Activated CD4-positive, alpha-beta T cell treated with anti-CD3 and anti-CD28 coated beads, Interleukin-2, Interleukin-4, amounts not matched to agents 100 ng/mL and 50 ng/mL, durations not matched to agents 16 hours and 8 hours (primary cell): ENCODE measurements at places on chromosomes 7 and 10.

DNA sequence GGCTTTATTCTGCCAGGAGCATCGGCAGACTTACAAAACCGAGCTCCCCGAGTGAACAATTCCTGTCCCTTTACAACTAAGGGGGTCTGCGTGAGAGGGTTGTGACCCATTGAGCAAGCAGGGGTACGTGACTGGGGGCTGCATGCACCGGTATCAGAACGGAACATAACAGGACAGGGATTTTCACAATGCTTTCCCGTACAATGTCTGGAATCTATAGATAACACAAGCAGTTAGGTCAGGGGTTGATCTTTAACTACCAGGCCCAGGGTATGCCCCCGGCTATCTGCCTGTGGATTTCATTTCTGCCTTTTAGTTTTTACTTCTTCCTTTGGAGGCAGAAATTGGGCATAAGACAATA is 38.1 kb upstream of the GSDME start:
- DNase-seq = no peak

DNA sequence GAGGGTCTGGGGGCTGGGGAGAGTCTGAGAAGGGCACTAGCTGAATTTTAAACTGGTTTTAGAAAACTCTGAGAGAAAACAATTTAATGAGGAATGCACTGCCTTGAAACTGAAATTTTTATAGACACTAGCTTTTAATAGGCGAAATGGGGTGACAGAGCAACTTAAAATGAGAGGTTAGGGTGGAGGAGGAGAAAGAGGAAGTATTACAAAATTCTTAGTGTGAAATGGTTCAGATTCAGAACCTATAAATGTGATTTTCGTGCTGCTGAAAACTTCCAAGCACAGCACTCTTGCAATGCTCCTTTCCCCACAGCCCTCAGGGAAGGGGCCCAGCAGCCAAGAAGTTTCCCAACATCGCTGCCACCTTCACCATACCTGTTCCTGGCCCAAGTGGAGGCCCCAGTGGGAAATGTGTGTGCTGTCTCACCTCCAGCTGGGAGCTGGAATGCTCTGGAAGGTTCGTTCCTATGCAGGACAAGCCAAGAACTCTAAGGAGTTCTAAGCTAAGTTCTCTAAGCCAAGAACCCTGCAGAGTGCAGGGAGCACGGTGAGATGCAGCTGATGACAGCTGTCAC is 60.0 kb downstream of the ATXN7L1 start:
- no peak for DNase-seq

GRCh38 chr7:132464740-132465139 is 111.5 kb downstream of the PLXNA4 start:
- DNase-seq = no peak

- peak; percentile 98 for DNase-seq
Measured at GRCh38 chr10:68901105-68901927, at the start of gene DDX50. Gene DDX50, plus strand, starts transcription at chr10:68901315. Its CDS starts 70 bp downstream, at chr10:68901385.

GRCh38 chr7:141294143-141294829 is 220.4 kb downstream of the TMEM178B start:
- no peak for DNase-seq

DNA sequence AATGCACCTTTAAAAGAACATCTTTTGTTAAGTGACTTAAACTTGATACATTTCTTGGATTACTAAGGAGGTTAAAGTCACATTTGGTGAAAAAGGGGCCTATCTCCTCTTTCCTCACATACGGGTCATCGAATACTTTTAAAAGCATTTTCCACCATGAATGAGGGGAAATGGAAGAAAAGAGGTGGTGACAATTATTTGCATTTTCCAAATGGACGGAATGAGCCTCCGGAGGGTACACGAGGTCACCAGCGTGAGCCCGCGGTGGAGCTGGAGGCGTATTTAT is 1.0 kb upstream of the BMPR1A start:
- no peak for DNase-seq

GRCh38 chr10:73648975-73649829 is 6.6 kb downstream of the SYNPO2L start:
- no peak for DNase-seq

DNA sequence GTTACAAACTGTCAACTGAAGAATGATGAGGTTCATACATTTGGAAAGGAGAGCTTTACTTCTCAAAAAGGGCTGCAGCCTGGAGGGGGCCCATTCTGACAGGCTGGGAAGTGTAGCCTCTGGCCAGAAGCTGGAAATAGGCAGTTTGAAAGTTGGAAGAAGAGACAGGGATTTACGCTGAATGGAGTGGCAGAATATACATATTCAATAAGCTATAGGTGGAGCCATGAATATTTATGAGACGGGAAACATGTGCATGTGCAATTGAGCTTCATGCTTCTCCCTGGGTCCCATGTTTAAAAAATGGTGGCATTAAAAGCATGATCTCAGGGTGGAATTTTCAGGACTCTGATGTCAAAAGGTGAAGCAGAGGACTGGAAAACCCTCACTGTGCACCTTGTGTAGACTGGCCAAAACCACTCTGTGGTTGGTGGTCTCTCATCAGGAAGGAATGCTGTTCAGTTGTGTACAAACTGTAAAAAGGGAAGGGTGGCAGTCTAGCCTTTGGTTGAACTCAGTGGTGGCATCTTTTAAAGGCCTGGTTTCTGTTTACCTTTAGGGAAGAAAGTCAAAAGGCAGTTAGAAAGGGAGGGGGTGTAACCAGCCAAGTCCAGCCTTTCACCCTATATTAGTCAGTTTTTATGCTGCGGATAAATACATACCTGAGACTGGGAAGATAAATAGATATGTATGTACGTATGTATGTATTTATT is 7.2 kb upstream of the ACTR3B start:
- DNase-seq = no peak

GRCh38 chr7:25031432-25031831 is 51.5 kb upstream of the OSBPL3 start:
- no peak for DNase-seq

DNA sequence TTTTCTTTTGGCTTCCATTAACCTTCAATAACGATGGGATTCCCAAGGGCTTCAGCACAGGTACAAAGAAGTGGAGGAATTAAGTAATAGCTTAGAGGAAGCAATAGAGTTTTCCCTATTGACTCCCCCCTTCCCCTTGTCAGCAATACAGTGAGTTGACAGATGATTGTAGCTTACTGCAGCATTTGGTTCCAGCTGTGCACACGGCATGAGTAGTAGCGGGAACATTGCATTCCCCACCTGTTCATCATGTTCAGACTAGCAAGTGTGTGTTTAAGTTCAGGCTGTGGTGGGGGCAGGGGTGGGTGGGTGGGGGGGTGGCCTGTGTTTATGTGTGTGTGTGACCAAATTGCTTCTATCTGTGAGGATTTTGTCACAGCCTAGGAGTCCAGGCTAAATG is 4.6 kb upstream of the ADRA2A start:
- DNase-seq = no peak

DNA sequence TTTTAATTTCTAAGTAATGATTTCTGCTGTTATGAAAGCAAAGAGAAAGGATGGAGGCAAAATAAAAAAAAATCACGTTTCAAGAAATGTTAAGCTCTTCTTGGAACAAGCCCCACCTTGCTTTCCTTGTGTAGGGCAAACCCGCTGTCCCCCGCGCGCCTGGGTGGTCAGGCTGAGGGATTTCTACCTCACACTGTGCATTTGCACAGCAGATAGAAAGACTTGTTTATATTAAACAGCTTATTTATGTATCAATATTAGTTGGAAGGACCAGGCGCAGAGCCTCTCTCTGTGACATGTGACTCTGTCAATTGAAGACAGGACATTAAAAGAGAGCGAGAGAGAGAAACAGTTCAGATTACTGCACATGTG is 2.4 kb downstream of the ADRB1 start:
- no peak for DNase-seq

DNA sequence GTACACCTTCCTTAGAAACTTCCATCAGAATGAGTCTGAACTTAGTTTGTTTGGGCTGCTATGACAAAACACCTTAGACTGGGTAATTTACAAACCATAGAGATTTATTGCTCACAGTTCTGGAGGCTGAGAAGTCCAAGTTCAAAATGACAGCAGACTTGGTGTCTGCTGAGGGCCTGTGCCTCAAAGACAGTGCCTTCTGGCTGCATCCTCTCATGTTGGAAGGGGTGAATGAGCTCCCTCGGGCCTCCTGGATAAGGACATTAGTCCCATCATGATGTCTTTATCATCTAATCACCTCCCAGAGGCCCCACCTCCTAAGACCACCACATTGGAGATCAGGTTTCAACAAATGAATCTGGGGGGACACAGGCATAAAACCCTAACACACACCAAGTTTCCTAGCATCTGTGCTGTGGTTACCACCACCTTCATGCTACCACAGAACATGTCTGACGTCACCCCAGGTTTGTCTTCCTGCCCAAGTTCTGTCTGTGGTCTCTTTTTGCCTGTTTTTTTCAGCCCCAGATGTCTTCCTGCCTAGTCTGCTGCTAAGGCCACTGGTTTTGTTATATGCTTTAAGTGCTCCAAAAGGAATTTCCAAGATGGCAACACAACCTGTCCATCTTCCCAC is 150.9 kb upstream of the COBL start:
- DNase-seq = peak; percentile 0

DNA sequence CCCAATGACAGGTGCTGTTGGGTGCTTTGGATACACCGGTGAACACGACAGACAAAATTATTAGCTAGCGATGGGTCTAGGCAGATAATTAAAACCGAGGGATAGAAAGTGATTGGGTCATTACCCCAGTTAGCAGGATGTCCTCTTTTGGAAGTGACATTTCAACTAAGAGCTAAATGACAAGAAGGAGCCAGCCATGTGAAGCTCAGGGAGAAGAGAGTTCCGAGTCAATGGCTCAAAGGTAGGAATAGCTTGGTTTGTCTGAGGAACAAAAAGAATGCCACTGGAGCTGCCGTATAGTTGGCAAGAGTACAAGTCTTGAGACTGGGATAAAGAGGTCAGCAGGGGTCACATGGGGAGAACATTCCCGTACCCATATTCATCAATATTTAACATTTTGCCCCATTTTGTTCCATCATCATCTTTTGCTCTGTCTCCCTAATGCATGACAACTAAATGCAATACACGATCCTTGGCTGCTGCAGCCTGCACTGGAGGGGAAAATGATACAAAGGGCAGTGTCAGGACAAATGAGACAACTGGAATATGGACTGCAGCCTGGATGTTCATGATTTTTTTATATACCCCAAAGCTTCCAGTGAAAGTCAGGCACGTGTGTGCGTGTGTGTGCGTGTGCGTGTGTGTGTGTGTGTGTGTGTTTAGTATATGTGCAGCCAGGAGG is 115.7 kb downstream of the ICA1 start:
- no peak for DNase-seq

GRCh38 chr10:70589762-70590654 is 12.5 kb downstream of the PRF1 start:
- DNase-seq = no peak

GRCh38 chr10:63521416-63522276 is 445 bp downstream of the REEP3 start:
- peak; percentile 41 for DNase-seq

DNA sequence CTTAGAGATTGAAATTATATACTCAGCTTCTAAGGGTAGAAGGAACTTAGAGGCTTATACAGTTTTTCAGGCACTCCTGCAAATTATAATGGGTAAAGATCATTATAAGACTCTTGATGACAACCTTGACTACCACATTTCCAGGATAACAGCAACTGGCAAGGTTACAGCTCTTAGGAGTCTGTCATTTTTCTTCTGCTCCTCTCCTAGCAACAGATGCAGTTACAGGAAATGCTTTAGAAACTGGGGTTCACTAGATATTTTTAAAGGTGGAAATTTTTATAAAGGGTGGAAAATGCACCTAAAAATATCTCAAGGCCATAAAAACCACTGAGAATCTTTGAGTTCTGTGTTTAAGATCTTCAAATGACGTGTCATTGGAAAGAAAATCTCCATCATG is 185.8 kb downstream of the RELN start:
- no peak for DNase-seq

- no peak for DNase-seq
Measured at GRCh38 chr10:111186358-111186757, 109.5 kb downstream of the ADRA2A start.
